SW480 (cell line): ENCODE measurements at places on chromosomes 11 and 22.

DNA sequence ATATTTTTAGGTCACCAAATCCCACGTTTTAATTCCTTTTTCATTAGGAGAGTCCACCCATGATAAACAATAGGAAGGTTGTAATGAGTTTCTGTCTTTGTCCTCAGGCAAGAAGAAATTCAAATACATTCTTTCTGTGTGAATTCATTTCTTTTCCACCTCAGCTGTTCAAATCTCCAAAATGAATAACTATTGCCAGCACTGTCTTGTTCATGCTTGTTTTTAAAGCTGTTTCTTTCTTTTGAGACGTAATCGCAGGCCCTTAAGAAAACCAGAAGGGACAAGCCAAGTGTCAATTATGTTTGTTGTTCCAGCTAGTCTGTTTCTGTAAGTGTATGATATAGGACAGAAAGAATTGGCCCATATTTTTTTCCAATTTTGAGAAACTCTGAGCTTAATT lies 20.2 kb downstream of the MMP27 start:
- no peak for DNase-seq

GRCh38 chr11:75557666-75558494 lies 4.2 kb upstream of the SERPINH1 start:
- DNase-seq: no peak

- DNase-seq: no peak
Measured at GRCh38 chr11:119446434-119446833, 23.5 kb upstream of the THY1 start.

GRCh38 chr22:38327396-38327795 lies 10.2 kb upstream of the CSNK1E start:
- no peak for DNase-seq

DNA sequence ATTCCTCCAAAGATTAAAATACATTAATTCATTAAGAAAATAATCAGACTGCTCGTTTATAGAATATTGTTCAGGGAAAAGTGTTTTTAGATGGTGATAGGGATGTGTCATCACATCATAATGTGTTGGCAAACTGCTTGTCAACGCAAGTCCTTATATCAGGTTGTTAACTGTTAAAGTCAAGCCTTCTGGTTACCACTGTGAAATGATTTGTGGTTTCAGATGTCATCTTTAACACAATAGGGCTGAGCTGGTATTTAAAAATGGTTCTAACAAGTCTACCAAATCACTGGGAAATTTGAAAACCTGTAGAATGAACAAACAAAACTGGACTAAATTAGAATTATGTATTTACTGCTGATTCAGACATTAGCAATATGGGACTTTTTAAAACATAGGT lies 2.4 kb upstream of the MMP13 start:
- DNase-seq: no peak

DNA sequence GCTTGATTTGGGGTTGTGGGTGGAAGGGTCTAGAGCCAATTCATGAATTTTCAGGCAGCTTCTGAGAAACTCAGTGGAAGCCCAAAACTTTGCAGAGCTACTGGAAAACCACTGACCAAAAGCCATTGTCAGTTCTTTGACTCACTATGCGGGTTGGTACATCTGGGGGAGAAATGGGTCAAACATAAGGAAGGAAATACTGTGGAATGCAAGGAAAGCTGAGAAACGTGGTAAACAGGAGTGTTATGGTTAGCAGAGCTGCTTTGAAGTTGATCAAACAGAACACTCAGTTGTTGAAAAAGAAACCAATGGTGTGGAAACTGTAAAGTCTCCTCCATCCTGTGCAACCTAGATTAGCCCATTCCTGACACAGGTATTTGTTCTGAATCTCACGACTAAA lies 6.3 kb upstream of the ABTB2 start:
- DNase-seq: peak; percentile 62

- peak; percentile 65 for DNase-seq
Measured at GRCh38 chr11:9664276-9665171, 647 bp downstream of the SWAP70 start.

DNA sequence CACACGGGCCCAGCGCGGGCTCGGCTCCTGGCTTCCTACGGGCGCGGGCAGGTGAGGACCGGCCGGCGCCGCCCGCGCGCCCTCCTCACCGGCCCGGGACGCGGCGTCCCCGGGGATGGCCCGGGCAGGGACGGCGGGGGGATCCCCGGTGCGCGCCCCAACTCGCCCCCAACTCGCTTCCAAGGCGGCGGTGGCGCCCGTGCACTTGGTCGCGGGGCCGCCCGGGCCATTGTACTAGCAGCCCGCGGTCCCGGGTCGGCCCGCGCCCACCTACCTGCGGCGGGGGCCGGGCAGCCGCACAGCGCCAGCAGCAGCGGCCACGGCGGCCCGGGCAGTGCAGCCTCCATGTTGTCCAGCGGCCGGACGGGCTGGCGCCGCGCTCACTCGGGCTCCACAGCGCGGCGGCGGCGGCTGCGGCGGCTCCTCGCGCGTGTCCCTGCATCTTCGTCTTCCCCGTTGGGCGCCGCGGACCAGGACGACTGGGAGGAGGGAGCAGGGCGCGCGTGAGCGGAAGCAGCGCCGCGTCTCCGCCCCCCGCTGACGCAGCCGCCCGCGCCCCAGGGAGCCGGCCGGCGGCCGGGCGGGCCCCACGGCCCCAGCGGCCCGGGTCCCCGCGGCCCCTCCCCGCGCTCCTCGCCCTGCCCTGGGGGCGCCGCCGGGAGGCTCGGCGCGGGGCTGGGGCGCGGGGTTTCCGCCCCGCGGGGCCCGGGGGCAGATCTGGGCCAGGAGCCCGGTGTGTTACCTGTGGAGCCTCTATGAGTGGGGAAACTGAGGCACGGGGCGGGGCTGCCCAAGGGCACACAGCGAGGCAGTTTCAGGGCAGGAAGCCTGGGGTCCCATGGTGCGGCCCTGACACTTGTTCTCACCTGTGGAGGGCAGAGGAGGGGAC lies 159.3 kb upstream of the GRK3 start:
- DNase-seq: no peak

DNA sequence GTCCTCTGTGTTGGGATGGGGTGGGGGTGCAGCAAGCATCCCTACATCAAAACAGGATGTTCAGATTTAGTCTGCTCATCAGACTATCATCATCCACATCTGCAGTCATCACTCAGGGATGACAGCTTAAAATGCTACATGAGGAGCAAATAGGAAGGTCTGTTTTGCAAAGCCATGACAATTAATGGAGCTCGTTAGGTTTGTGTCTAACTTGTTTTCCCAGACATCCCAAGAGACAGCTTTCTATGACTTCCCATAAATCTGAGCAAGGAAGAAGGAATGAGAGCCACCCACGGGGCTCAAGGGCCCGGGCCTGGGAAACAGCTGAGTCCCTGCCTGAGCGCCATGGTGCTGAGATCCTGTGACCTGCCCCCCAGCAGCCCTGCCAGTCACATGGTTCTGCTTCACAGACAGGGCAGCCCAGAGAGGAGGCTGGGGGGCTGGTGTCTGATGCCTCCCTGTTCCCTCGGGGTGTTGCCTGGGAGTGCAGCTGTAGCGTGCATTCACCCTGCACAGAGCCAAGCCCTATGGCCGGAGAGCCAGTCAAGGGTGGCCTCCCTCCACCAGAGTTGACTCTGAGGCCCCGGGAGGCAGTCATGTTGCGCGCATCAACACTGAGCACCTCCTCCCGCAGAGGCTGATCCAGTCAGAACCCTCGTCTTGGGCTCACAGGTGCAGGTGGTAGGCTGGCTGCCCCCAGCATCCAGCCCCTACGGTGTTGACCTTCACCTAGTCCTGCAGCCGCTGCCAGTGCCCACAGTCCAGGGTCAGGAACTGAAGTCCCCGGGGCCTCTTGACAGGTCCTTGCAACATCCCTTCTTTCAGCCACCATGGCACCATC lies 12.1 kb downstream of the DERL3 start:
- DNase-seq: no peak

DNA sequence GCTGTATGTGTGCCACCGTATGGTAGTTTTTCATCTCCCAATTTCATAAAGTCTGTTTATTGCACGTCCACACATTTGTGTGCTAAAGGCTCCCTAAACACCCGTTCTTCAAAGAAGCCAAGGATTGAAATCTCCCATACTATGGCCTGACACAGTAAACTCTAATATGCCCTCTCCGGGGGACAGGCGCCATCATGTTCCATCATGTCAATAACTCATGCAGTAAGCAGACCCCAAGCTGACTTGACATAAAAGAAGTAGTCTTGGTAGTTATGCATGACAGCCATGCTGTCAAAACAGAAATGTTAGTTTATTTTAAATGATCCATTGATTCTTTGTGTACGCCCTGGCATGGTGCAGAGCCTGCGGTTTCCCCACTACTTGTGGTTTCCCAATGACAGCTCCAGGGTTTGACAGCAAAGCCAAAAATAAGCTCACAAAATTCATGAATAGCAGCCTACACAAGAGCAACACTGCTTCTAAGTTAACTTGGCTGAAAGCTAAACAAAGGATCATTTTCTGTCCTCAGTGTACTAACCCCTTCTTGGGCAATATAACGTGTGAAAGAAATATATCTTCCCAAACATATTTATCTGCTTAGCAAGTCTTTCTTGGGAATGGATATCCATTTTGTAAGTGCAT lies 56.5 kb upstream of the CABP7 start:
- no peak for DNase-seq

DNA sequence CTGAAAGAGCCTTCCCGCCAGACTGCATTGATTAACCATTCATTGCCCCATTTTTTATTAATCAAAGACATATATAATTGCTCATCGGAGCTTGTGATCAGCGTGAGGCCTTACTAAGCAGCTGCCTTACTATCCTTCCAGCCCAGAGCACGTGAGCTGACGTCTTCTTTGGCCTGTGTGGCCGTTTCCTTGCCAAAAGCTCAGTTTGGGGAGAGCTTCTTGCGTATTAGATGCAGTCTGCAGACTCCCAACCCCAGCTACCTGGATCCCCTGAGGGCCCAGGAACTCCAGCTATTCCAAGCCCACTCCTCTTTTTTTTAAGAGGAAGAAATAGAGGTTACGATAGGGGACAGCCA lies 784 bp upstream of the SLC43A3 start:
- no peak for DNase-seq

DNA sequence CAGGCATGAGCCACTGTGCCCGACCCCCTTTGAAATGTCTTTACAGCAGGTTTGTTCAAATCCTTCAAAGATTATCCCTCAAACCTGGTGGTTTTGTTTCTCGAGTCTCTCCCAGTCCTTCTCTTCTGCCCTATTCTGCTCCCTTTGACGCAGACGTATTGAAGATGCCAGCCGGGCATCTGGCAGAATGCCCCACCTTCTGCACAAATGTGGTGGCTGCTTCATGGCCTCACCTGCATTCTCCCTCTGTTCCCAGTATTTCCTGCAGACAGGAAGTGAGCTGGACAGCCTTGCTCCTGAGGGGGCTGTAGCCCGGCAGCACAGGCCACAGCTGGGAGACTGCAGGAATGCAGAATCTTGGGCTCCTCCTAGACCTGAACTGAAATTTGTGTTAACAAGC lies 4.8 kb upstream of the NAP1L4 start:
- no peak for DNase-seq

DNA sequence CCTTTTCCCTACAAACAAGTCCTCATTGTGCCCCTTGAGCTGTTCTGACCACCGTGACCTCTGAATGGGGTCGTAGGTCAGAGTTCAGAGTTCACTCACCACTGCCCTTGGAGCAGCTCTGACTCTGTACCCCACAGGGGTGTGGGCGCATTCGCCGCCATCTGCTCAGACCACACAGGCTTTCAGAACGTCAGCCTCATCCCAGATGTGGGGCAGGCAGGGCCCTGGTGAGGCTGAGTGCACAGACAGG lies 14.8 kb upstream of the MUC5B start:
- DNase-seq: no peak

GRCh38 chr11:115360186-115360824 lies 143.9 kb downstream of the CADM1 start:
- no peak for DNase-seq

DNA sequence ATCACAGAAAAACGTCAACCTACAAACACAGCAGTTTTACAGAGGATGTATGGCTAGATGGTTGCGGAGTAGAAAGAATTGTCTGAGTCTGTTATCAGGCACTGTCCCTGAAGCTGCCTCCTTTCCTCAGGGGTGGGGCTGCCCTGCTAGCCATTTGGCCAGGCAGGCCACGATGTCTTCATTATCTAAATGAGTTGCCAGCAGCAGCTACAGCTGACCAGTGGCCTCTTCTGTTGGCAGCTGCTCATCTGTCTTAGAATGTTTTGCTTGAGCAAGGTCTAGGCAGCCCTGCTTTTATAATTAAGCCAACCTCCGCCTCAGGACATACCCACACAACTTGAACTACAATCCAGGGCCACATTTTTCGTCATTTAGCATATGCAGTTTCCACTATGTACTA lies 17.5 kb downstream of the SLC6A5 start:
- no peak for DNase-seq

- DNase-seq: no peak
Measured at GRCh38 chr11:2666401-2666741, 33.4 kb downstream of the KCNQ1OT1 start.

DNA sequence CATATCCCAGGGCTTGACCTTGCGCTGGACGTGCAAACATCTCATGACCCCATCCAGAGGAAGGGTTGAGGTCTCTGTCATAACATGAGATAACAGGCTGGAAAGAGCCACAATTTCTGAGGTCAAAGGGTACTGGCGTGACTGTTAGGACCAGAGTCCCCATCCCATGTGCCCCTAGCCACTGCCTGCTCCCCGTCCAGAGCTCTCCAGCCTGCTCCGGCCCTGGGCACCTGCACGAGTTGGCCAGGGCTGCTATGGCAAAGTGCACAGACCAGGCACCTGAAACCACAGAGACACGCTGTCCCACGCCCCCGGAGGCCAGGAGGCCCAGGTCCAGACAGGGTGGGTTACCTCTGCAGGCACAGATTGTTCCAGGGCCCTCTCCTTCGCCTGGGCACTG lies 58.9 kb downstream of the SHANK2 start:
- DNase-seq: no peak

DNA sequence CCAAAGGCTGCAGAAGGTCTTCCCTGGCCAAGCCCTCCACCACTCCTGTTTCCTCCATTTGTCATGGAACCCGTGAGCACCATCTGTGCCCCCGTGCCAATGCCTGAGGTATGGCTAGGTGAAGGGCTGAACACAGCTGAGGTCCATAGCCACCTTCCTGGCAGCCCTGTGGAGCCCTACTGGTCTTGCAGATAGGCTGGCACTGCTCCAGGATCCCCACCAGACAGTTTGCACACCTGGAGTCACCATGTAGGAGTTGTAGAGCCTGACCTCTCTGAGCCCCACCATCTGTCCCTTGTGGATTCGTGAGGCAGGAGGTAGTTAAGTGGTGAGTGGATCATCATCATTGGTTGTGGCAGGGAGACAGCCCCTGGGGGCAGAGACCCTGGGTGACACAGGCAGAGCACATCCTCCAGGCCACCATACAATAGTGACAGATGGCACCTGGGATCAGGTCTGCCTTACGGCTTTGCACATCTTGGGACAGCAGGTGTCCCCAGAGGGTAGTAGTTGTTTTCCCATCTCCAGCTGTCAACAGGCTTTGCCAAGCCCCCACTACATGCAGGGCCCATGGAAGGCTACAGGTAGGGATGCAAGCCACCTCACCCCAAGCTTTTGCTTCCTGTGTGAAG lies 52.5 kb upstream of the SUSD2 start:
- DNase-seq: no peak

DNA sequence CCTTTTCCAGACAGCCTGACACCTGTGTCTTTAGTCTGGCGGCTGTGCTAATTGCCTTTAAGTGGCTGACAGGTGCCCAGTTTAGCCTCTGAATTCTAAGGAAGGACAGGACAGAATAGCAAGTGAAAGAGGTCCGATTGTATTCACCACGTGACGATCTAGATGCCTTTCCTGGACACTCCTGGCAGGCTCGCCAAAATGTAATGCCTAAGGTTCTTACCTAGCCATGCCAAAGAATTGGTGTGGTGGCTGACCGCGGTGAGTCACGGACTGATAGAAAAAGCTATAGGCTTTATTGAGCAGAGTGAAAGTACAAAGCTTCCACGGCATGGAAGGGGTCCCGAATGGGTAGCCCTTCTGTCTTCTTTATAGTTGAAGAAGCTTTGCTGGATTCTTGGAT lies 26.7 kb downstream of the ANKRD42 start:
- DNase-seq: peak; percentile 76
